ENCODE measurements at places on chromosomes 12 and 14.

GRCh38 chr14:63275611-63276010 is 43.1 kb downstream of the GPHB5 start:
- no peak for DNase-seq

GRCh38 chr12:124586756-124587155 is 19.3 kb upstream of the NCOR2 start:
- DNase-seq = no peak

GRCh38 chr12:94427501-94428381 is 31.9 kb downstream of the CEP83 start:
- no peak for DNase-seq

GRCh38 chr12:124480469-124481256 is 86.7 kb downstream of the NCOR2 start:
- peak; percentile 36 for DNase-seq

DNA sequence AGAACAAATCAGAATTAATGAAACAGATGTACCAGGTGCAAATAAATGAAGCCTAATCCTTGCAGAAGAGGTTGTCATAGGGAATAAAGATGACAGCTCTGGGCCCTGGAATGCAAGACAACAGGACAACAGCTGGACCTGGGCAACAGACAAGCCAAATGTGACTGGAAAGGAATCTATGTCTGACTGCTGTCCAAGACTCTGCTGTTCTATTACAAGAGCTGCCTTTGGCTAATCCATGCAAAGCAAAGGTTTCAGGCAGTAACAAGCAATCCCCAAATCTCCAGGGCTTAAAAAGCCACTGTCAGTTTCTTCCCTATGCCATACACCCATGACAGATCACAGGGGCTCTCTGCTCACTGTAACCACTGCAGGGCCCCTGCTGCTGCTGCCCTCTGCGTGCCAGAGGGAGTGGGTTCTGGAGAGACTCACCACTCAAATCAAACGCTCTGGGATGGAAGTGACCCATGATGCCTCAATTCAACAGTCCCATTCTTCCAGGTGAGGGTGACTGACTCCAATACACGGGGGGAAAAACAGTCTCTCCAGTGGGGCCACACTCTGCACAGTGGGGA is 218.9 kb upstream of the SFSWAP start:
- DNase-seq = no peak

All from K562 (cell line).